Stimulated activated CD8-positive, alpha-beta memory T cell treated with anti-CD3 and anti-CD28 coated beads, Interleukin-15, amount 100 ng/mL, for 4 hours (primary cell): ENCODE measurements at places on chromosomes 7 and 10.

DNA sequence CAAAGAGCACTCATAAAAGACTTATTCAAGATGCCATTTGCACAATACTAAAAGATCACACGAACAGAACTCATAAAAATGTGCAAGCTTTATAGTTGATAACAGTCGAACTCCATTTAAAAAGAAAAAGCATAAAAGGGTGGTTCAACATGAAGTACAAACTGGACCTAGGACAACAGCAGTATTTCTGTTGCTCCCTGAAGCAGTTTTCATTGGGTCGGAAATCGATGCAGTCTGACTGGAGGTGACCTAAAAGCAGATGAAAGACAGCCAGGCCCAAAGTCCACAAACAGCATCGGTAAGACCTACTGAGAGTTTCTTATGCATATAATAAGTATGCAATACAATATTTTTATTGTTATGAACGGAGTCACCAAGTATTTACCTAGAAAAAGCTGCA is 23.9 kb downstream of the FAM171A1 start:
- no peak for DNase-seq

DNA sequence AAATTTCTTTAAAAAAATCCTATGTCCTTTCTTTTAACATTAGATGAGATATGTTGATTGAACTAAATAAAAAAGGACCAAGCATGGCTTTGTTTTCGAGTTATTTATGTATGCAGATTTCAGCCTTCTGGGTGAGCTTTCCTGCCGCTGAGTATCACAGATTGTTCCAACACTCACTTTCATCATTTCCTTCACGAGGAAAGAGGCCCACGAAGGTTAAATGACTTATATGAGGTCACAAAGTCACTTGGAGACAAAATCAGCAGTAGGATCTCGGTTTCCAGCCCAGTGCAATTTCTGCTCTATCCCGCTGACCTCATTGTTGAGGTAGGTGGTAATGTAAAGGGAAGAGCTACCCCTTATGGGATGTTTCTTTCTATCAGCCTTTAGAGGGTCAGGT is 226.8 kb downstream of the SKAP2 start:
- DNase-seq, result no peak

DNA sequence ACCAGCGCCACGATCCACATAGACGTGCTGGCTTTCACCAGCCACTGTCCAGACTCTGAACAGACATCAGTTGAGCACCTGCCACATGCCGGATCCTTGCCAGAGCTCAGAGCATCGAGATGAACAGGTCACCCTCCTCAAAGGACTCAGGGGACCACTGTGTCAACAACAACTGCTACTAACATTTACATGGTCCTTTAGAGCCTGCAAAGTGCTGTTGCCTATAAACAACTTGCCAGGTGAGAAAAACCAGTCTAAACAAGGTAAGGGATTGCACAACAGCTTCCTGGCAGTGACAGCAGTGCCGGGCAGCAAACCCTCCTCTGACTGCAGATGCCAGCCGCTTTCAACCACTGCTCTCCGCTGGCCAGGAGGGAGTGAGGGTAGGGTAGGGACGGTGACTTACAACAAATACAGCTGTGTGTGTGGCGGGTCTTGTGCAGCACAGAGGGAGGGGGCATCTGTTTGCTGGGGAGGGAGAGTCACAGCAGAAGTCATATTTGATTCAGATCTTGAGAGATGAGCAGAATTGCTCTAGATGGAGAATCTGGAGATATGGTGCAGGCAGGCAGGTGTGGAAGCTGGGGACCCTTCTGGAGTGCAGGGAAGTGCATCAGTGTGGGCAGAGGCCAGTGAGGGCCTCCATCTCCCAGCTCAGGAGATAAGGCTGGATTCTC is 32.8 kb upstream of the RHEB start:
- DNase-seq, result no peak

DNA sequence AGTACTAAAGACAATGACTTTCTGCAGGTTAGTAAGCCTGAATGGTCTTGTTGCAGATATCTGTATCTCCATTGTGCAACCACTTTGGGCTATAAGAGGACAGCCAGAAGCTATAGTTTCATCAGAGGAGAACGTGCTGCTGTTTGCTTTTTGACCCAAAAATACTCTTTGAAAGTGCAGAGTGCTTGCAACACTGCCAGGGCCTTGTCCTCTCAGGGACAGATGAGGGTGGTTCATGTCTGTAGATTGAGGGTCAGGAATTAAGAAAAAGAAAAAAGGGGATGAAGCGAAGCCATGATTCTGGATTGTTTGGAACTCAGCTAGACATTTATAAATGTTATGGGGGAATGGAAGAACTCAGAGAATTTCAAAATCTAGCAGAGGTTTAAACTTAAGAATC is 212.5 kb downstream of the SEC23IP start:
- DNase-seq, result no peak

- no peak for DNase-seq
Measured at GRCh38 chr10:78559661-78560340, 509.0 kb upstream of the ZMIZ1 start.

GRCh38 chr10:52992567-52992966 is 220.0 kb upstream of the MBL2 start:
- no peak for DNase-seq

GRCh38 chr10:119031496-119032059 is 2.1 kb downstream of the NANOS1 start:
- DNase-seq, result no peak

DNA sequence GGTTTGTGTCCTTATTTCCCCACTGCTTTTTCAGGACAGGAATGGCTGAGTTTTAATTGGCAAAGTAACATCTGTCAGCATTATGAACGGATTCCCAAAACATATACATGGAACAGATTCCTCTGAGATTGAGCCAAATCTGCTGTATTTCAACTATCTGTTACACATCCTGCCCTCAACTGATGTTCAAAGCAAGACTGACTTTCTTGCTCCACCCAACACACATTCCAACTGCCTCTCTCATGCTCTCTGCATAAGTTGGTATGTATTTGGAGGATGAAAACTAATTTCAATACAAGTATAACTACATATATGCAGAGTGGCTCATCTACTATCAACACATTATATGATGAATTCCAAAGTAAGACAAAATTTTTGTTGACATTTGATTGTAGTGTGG is 342.2 kb downstream of the GATA3 start:
- no peak for DNase-seq

- no peak for DNase-seq
Measured at GRCh38 chr10:1074748-1075308, 18.6 kb downstream of the WDR37 start.

DNA sequence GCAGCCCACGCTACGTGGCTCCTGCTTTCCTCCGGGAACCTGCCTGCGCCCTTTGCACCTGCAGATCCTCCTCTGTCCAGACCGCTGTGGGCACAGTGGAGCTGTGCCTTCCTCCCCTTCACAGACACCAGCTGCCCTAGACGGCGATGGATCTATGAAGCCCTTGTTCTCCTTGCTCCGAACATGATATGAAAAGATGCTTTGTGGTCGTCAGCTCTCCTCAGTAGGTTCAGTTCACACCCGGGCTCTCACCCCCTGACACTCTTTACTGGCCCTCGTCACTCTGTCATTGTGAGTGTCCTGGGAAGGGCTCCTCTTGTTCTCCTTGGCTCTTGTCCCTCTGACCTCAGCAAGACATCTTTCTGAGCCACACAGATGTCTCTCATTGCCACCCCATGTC is 4.2 kb downstream of the ZNF488 start:
- no peak for DNase-seq

DNA sequence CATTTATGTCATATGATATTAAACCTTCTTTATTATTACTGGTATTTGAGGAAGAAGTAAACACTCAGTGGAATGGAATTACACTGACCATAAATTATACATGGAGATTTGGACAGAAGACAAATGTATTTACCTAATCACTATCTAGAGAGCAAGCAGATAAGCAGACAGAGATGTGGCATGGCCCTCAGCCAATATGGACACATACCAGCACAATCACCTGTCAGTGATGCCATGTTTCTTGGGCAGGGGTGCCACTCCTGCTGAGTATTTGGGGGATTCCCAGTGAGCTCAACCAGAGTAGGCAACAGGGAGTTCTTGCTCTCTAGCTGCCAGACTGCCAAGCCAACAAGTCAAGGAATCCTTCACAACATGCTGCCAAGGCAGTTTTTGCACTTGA is 866.3 kb upstream of the LRRN3 start:
- DNase-seq, result no peak

- no peak for DNase-seq
Measured at GRCh38 chr10:68364101-68364886, 31.6 kb upstream of the PBLD start.

- DNase-seq, result no peak
Measured at GRCh38 chr7:24991353-24991752, 11.4 kb upstream of the OSBPL3 start.

DNA sequence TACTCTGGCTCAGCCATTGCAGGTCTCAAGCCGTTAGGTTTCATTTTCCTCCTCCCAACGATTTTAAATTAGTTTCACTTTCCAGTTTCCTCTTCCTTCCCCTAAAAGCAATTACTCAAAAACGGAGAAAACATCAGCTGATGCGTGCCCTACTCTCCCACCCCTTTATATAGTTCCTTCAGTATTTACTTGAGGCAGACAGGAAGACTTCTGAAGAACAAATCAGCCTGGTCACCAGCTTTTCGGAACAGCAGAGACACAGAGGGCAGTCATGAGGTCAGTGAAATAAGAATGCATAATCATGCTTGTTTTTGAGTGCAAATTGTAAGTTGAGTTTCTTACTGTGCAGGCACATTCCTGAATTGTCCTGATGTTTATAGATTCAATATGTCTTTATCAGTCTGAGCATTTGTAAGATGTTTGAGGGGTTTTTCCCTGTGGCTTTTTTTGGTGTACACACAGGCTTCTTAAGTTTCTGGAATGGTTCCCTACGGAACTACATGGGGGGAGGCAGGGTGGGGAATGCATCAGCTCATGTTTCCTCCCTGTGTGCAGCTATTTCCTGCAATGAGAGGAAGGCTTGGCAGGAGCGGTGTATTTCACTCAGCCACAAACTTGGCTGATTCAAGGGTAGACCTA is at the start of gene IFIT3:
TSS of gene IFIT3 (plus strand) at position 195 of the 639 bp plus-strand sequence. CDS start at position 272, 77 bp downstream.
- no peak for DNase-seq

DNA sequence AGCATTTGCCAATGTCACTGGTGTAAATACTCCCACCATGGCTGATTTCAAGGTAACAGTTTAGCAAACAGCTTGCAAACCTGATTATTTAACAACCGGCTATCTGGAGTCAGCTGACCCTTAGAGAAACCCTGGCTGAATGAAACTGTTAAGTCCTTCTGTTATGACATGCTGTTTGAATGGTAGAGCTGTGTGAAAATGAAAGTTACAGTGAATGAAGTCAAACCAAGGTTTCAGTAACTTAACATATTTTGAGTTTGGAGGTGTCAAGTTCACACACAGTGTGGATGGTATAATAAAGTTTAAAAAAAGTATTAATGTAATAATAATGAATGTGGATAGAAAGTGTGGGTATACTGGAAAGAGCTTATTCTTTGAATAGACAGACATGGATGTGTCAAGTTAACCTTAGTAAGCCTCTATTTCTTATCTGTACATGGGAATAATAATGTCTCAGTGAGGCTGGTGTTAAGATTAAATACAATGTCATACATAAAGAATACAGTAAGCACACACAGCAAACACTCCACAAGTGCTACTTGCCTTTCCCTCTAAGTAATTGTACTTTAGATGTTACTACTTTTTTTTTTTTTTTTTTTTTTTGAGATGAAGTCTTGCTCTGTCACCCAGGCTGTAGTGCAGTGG is 150.4 kb downstream of the TAX1BP1 start:
- DNase-seq, result no peak

- no peak for DNase-seq
Measured at GRCh38 chr7:43653891-43654504, 71.1 kb downstream of the STK17A start.

DNA sequence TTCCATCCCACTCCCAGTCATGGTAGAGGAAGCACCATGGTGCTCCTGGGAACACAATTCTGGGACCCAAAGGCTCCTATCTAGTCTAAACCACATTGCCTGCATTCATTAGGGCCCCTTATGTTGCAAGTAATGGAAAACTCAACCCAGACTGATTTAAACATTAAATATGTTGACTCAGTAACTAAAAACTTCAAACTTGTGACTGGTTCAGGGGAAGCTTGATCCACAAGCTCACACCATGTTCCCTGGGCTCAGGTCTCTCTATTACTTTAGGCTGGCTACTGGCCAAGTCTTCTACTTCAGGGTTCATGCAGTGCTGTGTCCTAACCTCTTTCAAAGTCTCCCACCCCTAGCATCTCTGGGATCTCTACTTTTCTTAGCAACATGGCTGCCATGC is 13.1 kb downstream of the WNT16 start:
- no peak for DNase-seq

DNA sequence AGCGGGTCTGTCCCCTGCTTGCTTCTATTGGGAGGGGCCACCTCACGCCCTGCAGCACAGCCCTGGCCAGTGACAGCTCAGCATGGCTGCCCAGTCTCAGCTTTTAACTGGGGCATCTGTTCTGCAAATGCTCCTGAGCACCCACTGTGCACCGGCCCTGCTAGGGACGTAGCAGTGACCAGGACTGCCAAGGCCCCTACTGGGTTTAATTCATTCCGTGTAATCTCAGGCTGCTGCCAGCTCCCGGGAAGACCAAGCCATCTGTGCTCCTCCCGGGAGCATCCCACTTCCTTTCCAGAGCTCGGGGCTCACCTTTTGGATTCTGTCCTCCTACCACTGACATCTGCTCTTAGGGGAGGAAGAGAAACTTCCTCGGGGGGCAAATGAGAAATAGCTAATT is 85.2 kb downstream of the ADARB2 start:
- no peak for DNase-seq
